Skeletal muscle cell (primary cell): ENCODE measurements at places on chromosomes 5 and 9.

DNA sequence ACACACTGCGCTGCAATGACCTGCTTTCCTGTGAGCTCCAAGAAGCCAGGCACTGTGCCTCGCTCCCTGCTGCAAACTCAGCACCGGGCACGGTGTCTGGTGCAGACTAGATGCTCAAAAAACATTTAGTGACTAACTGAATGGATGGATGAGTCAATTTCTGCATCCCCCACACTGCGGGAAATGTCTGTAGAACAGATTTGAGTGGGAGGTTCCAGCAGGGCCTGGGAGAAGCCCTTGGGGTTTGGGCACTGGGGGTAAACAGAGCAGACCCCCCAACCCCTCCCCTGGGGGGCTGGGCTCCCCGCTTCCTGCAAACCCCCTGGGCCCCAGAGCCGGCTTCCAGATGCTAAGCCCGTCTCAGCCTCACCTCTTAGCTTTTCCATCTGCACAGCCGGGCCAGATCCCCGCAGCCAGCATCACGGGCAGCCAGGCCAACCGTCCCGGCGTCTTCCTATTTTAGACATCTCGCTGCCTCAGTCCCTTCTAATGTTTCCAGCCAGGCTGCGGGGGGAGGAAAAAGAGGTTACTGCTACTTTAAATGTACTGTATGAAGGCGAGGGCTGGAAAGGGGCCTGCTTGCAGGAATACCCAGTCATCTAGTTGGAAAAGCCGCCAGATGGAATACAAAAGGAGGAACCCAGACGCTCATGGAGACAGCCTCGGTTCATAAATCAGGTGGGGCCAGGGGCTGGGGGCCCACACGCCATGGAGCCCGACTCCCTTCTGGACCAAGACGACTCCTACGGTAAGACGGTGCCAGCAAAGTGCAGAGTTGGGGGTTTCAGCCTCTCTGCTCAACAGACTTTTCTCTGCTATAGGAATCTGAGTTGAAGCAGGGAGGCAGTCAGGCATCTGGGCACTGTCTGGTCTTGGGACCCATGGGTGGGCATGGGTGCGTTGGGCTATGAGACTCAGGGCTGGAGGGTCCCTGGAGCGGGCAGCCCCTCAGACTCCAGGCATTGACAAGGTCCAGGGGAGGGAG lies 67.1 kb upstream of the GGTA1 start:
- DNase-seq = no peak

DNA sequence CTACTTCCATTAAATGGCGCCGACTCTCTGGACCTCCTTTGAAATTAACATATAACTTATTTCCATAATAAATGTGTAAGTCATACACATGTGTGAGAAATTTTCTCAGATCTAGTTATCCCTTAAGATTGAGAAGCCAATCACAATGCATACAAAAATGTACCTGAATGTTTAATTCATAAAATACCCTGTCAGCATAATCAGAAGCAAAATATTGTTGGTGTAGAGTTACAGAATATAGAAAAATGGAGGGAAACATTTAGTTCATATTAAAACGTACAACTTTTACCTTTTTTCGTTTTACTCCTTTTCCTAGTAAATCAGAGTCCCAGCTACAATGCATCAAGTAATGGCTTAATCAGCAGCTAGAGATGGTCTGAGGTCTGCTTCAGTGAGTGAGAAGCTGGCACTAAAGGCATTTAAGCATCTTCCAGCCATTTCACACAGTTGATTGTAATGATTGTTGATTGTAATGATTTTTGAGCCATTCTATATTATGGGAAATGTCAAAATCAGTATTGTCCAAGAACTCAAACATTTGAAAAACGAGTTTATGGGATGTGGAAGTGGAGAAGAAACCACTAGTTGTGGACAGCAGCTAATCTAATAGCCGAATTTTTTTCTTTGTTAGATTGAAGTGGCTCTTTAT lies 81.8 kb downstream of the ANXA1 start:
- DNase-seq = no peak

GRCh38 chr9:91085517-91086291 lies 276.0 kb downstream of the AUH start:
- no peak for DNase-seq

DNA sequence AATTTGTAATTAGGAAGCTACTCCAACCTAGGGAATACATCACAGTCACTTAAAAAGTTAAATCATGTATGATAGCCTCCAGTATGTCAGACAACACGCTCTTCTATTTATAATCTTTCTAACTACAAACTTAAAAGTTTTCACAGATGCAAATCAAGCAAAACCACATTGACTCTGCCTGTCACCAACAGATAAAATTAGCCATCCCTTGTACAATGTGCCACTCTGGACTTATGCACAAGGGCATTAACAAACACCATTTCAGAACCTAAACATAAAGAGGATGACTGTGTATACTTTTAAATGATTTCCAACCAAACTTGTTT lies 14.7 kb downstream of the ERP44 start:
- no peak for DNase-seq

GRCh38 chr5:8376478-8376877 lies 507.5 kb downstream of the MTRR start:
- no peak for DNase-seq

GRCh38 chr5:64323591-64323990 lies 157.9 kb downstream of the RNF180 start:
- no peak for DNase-seq
